Spinal cord (tissue), 10 donors: ENCODE measurements at places on chromosomes 6 and 20. TPM values are rescaled to one million over a fixed set of nuclear protein-coding genes. Genes with fewer than 3 reads are reported as not detected.
A peak's percentile ranks its signal among the peaks of the same experiment; 100 is the strongest.

Gene GABBR1
- 438 TPM for polyA plus RNA-seq

- no peak for DNase-seq
Measured at GRCh38 chr6:127146932-127147331, 28.5 kb downstream of the RSPO3 start.

GRCh38 chr6:125526007-125526720 is 223.3 kb upstream of the HEY2 start:
- no peak for DNase-seq

DNA sequence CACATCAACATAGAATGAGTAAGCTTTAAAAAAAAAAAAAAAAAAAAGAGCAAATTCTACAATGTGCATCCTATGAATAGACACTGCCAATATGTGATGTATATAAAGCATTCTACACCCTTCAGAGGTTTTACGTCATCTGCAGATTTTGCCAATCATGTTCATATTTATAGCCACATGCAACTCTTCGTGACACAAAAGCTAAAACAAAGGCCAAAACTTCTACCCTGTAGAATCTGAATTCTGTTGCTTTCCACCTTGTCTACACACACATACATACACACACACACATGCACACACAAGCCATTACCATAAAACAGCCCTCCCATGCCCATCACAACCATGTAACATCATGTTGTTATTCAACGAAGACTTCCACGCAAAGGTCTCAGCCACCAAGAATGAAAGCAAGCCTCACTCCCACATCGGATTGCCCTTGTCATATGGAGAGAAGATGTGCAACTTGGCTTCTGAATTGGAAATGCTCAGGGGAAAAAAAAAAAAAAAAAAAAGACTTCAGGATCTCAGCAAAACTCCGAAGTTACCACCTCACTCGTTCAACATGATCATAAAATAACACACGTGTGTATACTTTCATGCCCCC is 479.4 kb upstream of the JARID2 start:
- DNase-seq, result peak; percentile 48

- DNase-seq, result no peak
Measured at GRCh38 chr6:111983193-111983592, 70.7 kb upstream of the CCN6 start.

Gene RAET1E
- polyA plus RNA-seq, result not detected

DNA sequence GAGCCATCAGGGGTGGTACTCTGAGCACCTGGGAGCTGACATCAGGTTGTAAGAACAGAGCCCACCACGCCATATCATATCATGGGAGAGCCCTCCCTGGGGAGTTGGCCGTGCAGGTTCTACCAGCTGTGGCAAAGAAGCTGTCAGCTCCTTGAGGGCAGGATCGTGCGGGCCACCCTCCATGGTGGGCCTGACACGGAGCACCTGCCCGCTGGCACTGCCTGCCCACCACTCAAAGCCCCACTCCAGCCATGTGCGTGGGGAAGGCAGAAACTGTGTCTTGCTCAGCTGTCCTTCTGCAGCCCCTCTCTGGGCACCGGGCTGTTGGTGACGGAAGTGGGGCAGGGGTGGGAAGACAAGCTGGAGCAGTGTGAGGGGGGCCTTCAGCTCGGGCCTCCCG is 14.3 kb downstream of the PRPH2 start:
- no peak for DNase-seq

DNA sequence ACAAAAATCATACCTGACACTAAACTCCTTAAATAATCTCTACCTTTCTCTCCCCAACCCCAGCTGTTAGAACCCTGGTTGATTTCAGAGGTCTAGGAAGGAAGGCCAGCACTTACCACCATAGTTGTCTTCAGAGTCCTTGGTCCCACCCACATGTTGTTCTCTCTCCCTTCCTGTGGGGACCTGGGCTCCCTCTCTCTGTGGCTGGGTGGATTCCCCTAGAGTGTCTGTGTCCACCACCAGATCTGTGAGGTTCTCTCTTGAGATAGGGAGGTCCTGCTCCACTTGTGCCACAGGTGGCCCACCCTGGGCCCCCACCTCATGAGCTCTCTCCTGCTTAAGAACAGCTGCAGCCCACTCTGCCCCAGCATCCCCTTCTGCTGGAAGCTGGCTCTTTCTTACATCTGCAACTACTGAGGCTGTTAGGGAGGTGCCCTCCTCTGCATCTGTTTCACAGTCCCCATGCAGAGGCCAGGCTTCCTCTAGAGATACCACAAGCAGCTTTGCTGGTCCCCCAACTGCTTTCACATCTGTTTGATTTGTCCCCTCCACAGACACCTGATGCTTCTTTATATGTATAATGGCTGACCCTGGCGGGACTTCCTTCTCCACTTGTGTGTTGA is 5.2 kb downstream of the MDC1 start:
- no peak for DNase-seq

DNA sequence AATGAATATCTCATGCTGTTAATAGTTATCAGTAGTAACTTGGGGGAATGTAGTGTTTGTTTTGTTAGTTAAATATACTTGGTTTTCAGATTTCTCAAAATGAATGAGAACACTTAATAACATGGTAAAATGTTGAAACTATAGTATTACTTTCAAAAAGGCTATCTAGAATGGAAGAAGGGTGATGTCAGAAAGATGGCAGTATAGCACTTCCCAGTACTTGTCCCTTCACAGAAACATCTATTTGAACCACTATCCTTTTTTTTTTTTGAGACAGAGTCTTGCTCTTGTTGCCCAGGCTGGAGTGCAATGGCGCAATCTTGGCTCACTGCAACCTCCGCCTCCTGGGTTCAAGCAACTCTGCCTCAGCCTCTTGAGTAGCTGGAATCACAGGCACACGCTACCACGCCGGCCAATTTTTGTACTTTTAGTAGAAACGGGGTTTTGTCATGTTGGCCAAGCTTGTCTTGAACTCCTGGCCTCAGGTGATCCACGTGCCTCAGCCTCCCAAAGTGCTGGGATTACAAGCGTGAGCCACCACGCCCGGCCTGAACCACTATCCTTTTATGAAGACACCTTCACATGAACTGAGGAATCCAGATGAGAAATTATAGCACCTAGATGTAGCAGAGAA is 4.7 kb upstream of the ECHDC1 start:
- DNase-seq, result no peak

Gene SLC17A1
- not detected for polyA plus RNA-seq

Gene DDX27
- polyA plus RNA-seq, result 28.2 TPM

GRCh38 chr6:16521528-16521927 is 239.7 kb downstream of the ATXN1 start:
- no peak for DNase-seq

- DNase-seq, result no peak
Measured at GRCh38 chr6:32905078-32905477, 35.8 kb downstream of the HLA-DMB start.

- no peak for DNase-seq
Measured at GRCh38 chr6:169164451-169164850, 89.2 kb downstream of the THBS2 start.

Gene CENPQ
- polyA plus RNA-seq, result 13.2 TPM

DNA sequence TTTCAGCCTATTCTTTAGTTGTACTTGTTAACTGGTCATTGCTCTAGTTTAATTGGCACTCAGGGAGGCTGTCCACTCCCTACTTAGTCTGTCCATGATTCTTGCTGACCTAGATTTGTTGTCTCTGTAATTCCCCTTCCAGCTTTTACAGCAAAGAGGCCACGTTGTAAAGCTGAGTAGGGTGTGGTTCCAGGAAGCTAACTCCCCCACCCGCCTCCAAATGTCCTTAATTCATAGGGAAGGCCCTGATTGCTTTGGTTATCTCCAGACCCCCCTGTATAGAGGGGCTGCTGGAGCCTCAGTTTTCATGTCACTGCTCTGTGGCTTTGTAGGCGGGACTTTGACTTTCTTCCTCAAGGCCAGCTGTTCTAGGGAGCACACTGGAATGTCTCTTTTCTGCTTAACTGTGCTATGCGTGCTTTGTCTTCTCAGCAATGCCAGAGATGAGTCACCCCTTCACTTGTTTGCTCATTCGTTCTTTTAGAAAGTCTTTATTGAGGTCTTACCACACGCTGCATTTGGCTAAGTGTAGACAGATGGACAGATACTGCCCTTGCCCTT is 175.1 kb upstream of the JAG1 start:
- no peak for DNase-seq

- no peak for DNase-seq
Measured at GRCh38 chr6:151847064-151847463, 39.6 kb downstream of the ESR1 start.

Gene PLAGL1
- polyA plus RNA-seq, result 28.0 TPM

DNA sequence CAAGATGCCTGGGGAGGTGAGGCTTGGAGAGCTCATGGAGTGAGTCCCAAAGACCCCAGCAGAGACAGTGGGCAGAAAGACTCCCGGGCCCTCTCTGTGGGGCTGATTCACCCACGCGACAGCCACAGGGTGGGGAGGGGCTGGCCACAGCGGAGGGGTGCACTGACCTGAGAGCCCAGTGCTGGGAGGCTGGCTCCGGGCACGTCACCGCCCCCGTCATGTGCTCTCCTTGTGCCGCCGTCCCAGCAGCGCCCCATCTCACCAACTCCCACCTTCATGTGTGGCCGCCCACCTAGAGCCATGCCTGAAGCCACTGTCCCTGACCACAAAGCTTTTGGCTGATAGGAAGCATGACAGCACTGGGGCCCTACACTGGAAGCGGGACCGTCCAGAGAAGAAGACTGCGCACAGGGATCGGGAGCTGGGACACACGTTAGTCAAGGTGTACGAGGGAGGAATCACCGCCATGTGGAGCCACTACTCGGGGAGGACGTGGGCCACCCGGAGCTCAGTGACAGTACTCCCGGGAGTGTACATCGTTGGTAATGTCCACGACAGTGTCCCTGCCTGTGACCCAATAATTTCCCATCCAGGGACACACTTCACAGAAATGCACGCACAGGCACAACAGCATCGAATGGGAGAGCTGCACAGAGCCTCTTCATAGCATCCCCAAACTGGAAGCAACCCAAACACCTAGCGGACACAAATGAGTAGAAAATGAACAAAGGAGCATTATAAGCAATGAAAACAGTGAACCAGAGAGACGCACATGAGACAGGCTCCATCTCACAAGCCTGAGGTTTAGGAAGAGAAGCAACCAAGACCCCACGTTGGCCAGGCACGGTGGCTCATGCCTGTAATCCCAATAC is 28.4 kb upstream of the FOXC1 start:
- no peak for DNase-seq

DNA sequence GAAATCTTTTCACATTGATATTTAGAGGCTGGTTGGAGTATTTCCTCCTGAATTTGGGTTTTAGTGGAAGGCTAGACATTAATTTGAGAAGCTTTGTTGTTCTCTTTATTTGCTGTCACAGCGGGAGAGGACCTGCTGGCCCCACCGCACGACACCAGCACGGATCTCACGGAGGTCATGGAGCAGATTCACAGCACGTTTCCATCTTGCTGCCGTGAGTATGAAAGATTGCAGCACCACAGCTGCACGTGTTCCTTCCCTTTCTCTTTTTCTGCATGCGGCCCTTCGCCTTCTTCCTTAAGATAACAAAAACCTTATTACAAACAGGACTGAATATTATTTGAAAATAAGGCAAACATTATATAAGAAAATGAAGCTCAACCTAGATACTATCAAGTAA is 555.5 kb downstream of the UTRN start:
- DNase-seq, result peak; percentile 49

DNA sequence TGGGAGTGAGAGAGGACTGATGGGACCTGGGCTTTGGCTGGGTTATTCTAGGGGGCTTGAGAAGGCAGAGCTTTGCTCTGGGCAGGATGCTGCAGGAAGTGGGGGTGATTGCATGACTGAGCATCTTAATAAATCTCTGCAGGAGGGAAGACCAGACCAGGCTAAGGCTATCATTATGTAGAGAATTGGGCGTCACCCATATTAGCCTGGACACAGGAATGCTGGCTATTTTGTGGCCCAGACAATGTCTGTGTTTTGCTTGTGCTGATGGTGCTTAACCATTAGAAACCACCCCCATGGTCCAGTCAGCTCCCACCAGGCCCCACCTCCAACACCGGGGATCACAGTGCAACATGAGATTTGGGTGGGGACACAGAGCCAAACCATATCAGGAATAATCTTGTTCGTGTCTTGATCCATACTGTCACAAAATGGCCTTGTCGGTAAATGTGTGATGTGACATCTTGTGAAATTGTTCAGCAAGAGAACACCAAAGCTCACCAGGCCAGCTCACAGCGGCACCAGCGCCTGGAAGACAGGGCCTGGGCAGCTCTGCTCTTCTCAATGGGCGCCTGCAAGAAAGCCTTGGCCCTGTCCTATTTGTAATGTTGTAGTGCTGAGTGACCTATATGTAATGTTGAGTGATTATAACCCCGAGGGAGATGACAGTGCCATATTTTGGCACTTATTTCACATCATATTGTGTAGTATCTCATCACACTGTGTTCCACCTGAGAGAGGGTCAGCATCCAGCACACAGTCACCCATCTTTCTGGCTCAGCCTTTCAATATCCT is 211.8 kb downstream of the QKI start:
- DNase-seq, result no peak

Gene EYA4
- 0.73 TPM for polyA plus RNA-seq

Gene NKX2-4
- polyA plus RNA-seq, result not detected

Gene PTCRA
- polyA plus RNA-seq, result not detected

DNA sequence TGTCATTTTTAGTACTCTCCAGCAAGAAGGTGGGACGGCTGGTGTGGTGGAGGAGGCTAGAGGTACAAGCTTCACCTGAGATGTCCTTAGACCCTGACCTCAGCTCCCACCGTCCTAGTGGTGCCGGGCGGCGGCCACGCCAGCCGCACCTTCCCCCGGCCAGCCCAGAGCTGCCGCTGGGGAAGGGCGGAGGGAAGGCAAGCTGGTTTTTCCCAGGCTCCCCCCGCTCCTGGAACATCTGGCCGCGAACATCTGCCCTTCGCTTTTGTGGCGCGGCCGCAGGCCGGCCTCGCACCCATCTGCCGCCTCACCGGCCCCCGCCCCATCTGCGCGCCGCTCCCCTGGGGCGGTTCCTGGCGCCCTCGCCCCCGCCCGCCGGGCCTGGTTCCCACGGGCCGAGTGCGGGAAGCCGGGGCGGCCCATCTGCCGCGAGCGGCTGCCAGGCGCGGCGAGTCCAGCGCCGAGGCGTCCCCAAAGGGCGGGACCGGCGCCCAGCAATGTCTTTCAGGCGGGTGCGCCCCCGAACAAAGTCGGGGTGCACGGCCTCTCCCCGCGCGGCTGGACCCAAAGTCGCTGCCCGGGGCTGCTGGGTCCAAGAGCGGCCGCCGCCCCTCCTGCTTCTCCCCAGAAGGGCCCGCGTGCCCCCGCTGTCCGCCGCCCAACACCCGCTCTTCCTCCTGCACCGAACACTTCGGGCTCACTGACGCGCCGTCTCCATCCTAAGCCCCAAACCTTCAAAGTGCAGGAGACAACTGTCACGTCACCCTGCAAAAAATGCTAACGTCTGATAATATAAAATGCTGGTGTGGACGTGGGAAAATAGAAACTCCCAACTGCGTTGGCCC is 17.3 kb upstream of the ID1 start:
- DNase-seq, result peak; percentile 63

Gene OR2B6
- polyA plus RNA-seq, result not detected

DNA sequence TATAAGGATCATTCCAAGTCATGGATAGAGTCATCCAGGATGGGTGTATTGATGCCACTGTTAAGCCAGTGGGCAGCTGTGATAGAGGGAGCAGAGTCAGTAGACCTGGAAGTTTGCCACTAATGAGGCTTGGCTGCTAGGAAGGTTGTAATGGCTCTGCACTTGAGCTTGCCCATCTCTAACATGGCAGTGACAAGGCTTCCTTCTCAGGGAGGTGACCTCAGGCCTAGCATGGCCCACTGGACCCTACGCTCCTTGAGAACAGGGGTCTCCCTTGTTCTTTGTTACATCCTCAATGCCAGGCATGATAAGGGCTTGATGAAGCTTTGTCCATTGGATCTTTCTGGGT is 155.1 kb downstream of the CD83 start:
- no peak for DNase-seq

Gene TSBP1
- not detected for polyA plus RNA-seq
